ENCODE measurements at places on chromosomes 2 and 18. TPM values are rescaled to one million over a fixed set of nuclear protein-coding genes. Genes with fewer than 3 reads are reported as not detected.

Gene ALPG
- not detected for total RNA-seq

Gene NETO1
- total RNA-seq, result 1.6 TPM

Gene CAPN13
- 9.2 TPM for total RNA-seq

Gene CAPN14
- total RNA-seq, result 0.25 TPM

Gene DSEL
- total RNA-seq, result 6.4 TPM

Gene NCKAP5
- 2.9 TPM for total RNA-seq

Gene CYB5A
- 243 TPM for total RNA-seq

Gene RIT2
- total RNA-seq, result not detected

Gene TCF4
- 60.3 TPM for total RNA-seq
